Epithelial cell of proximal tubule (primary cell): ENCODE measurements at places on chromosomes 12 and 14. TPM values are rescaled to one million over a fixed set of nuclear protein-coding genes. Genes with fewer than 3 reads are reported as not detected.

- peak; percentile 15 for DNase-seq
Measured at GRCh38 chr12:38785381-38785780, 120.0 kb downstream of the CPNE8 start.

- no peak for DNase-seq
Measured at GRCh38 chr12:43914923-43915468, 79.1 kb downstream of the TMEM117 start.

OTX2 gene
- total RNA-seq, result not detected in 2 replicates

AQP2 gene
- not detected in 2 replicates for total RNA-seq

DNA sequence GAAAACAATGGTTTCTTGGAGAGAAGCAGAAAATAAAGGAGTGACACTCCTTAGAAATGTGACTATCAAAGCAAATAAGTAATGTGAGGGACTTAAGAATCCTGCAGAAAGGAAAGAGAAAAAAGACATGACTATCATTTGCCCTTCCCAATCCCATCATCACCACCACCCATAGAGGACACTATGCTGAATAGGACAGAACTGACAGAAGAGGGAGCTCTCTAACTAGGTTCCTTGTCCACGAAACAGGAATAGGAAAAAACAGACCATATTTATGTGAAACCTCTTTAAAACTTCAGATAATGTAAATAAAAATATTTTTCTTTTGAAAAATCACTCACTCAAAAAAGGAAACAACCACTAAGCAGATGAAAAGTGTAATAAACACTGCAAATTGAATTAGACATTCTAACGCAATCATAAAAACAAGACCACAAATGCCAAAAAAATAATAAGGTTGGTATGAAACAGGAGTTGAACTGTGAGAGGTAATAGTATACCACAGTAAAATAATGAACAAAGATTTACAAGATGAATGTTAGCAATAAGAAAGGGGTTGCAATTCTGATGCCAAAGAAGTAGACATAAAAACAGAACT is 24.1 kb downstream of the KLRD1 start:
- no peak for DNase-seq

PPP2R3C gene
- 23.2 and 24.5 TPM in 2 replicates for total RNA-seq

- DNase-seq, result no peak
Measured at GRCh38 chr12:132540436-132540835, 50.5 kb downstream of the FBRSL1 start.

PLCZ1 gene
- total RNA-seq, result not detected in 2 replicates

- no peak for DNase-seq
Measured at GRCh38 chr12:103586791-103587370, at the start of gene STAB2. TSS of gene STAB2 (plus strand) at chr12:103587273. CDS start at chr12:103587477, 204 bp downstream.

- peak; percentile 0 for DNase-seq
Measured at GRCh38 chr12:3604748-3605586, 114.0 kb downstream of the PRMT8 start.

GRCh38 chr12:53208877-53209463 is 1.9 kb upstream of the ITGB7 start:
- DNase-seq, result no peak

DNA sequence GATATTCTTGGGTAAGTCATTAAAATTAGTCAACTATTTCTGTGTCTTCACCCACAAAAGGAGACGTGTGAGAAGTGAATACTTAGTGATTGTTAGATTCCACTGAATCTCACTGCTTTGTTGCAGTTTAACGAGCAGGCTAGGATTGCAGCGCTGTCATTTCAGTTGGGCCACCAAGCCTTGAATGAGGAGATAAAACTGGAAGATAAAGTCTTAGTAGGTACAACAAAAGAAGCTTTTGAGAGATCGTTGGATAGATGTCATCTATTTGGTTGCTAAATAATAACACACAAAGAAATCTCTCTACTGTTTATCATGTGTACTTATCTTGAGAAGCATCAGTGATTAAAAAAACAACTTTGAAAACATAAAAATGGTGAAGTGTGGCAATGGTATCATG is 132.3 kb downstream of the RGS6 start:
- no peak for DNase-seq

RD3L gene
- total RNA-seq, result not detected in 2 replicates

- DNase-seq, result peak; percentile 85
Measured at GRCh38 chr12:99455350-99456035, 192.1 kb upstream of the GARIN6 start.

DNA sequence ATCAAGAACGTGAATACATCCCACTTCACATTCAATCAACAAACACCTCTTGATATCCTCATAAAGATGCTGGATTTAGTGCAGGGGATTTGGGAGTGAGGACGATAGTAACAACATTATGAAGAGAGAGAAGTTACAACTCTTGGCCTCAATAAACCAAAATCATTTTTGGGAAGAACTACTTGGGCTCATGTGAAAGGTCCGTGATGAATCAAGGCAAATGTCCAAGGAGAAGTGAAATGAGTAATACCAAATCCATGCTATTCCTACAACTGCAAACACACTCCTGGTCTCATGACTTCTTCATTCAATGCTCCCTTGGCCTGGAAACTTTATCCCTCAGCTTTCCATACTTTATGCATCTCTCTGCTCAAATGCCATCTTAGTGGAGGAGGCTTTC is 162.0 kb upstream of the LMNTD1 start:
- no peak for DNase-seq

NXPH4 gene
- total RNA-seq, result not detected in 2 replicates

GRCh38 chr12:131863711-131864396 is 30.6 kb upstream of the ULK1 start:
- no peak for DNase-seq

- DNase-seq, result no peak
Measured at GRCh38 chr12:125205386-125205785, 140.2 kb downstream of the AACS start.

DNA sequence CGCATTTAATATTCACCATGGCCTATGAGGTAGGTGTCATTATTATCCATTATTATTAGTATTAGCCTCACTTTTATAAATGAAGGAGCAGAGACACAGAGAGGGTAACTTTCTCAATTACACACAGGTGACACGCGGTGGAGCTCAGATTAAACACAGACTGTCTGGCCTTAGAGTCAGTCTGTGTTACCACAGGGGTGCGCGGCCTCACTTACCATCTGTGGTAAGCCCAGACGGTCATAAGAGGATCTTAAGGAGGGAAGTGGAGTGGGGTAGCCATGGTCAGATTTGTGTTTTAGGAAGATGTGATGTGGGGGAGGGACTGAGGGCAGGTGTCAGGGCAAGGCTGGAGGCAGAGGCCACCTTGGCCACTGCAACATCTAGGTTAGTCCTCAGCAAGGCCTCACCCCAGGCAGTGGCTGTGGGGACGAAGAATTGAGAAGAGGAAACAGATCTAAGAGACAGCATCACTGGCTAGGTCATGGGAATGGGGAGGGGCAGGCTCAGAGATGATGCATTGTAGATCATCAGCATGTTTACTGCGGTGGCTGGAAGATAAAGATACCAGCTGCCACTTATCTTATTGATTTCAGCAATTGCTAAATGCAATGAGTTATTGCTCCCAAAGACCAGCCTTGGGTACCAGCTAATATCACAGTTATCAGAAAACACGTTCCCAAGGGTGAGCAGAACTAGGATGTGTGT is 67.1 kb downstream of the SERPINA3 start:
- no peak for DNase-seq

DNA sequence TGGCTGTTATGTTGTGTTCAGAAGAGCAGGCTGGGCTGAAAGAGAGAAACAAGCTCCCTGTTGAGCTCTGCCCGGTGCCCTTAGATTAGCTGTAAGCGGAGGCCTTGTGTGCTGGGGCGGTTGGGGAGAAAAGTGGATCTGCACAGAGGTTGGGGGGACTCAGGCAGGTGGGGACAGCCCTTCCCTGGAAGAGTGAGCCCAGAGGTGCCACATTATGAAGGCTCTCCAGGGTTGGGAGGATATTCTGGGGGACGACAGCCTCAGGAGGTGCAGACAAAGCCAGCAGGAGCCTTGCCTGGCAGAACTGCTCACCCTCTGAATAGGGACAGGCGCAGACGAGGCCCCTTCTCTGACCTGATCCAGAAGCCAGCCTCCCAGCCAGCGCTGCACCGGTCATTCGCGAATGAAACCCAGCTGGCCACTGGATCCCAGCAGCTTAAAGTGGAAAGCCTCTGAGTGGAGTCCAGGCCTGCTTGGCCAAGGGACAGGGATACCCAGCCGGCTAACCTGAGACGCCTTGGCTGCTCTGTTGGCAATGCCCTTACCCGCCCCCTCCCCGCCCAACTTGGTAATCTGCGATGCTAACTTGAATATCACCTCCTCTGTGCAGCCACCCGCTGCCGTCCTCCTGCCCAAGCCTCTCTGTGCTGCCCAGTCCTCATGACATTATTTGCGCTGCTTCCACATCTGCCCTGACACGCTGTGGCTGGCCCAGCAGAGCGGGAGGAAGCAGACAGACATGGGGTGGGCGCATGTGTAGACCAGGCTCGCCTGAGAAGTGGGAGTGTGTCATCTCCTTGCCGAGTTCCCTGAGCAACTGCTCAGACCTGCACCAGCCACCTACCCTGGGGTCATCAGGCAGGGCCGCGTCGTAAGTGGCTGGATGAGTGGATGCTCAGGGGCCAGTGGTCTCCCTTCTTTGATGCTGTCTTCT is 5.6 kb downstream of the HIP1R start:
- no peak for DNase-seq

GPR132 gene
- total RNA-seq, result 0.29 and 0.43 TPM in 2 replicates

GPX2 gene
- total RNA-seq, result not detected in 2 replicates

DNA sequence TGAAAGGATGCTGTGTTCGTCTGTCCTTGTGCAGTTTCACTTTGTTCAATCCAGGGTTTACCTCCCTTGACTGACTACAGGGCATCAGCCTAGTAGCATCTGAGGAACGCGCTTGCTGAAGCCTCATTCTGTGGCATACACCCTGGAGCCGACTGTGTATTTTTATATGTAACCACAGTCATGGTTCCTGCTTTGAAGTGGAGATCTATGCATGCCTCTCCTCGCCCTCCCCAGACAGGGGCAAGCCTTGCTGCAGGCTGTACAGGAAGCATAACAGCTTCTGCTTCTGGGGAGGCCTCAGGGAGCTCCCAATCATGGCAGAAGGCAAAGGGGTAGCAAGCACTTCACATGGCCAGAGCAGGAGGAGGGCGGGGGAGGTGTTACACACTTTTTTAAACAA is 262.1 kb downstream of the BCL11B start:
- DNase-seq, result no peak

GRCh38 chr14:63893701-63894458 is 41.1 kb downstream of the SYNE2 start:
- DNase-seq, result peak; percentile 83

GRCh38 chr14:28756269-28756883 is 10.2 kb upstream of the FOXG1 start:
- DNase-seq, result no peak

DNA sequence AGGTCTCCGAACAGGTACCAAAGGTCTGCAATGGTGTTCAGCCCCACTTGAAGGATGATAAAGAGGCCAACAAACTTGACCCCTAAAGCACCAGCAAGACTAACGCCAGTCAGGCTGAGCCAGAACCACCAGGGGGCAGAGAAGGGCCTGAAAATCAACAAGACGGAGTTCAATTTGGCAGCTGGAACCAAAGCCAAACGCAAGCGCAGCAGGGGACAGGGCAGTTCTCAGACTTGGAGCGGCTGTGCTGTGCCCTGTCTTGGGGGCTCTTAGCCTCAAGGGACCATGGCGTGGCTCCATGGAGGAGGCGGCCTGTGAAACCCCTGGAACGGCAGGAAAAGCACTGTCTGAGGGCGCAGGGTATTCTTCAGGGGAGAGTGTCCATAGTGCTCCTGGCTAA is 19.6 kb downstream of the POMT2 start:
- no peak for DNase-seq

GRCh38 chr12:114152066-114152465 is 185.9 kb upstream of the RBM19 start:
- no peak for DNase-seq

AKT1 gene
- total RNA-seq, result 162 and 203 TPM in 2 replicates

FGF23 gene
- total RNA-seq, result not detected in 2 replicates

RAB15 gene
- total RNA-seq, result 12.9 and 21.2 TPM in 2 replicates
